Naive thymus-derived CD4-positive, alpha-beta T cell (primary cell): ENCODE measurements at places on chromosomes 6 and 20. TPM values are rescaled to one million over a fixed set of nuclear protein-coding genes. Genes with fewer than 3 reads are reported as not detected.

AK9 gene
- polyA plus RNA-seq: 5.8 TPM

FUT9 gene
- not detected for polyA plus RNA-seq

FOXF2 gene
- polyA plus RNA-seq: not detected

DNA sequence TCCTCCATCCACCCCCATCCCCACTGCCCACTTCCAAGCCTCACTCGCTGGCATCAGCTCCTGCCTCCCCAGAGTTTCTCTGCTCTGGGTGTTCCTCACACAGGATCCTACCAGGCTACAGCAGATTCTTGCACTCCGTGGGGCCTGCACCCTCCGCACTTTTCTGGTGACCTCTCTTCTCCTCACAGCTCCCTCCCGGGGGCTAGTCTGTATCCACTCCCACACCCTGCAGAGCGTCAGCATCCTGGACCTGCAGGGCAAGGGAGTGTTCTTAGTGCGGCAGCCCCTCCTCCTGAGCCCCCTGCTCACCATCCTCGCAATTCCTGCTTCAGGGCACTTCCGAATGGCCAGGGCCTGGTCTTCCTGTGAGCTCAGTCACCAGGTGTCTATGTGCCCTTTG is 224.2 kb downstream of the DLL1 start:
- no peaks in the 10 kb centered on the region for H3K4me1 ChIP-seq
- H3K36me3 ChIP-seq: no peaks in the 10 kb centered on the region

GRCh38 chr20:16626849-16627248 is 53.6 kb upstream of the KIF16B start:
- H3K4me1 ChIP-seq: no peaks in the 10 kb centered on the region
- H3K4me3 ChIP-seq: no peak overlapping the region
- no peaks in the 10 kb centered on the region for H3K36me3 ChIP-seq
- DNase-seq: no peak
- H3K27ac ChIP-seq: no peak overlapping the region

DNA sequence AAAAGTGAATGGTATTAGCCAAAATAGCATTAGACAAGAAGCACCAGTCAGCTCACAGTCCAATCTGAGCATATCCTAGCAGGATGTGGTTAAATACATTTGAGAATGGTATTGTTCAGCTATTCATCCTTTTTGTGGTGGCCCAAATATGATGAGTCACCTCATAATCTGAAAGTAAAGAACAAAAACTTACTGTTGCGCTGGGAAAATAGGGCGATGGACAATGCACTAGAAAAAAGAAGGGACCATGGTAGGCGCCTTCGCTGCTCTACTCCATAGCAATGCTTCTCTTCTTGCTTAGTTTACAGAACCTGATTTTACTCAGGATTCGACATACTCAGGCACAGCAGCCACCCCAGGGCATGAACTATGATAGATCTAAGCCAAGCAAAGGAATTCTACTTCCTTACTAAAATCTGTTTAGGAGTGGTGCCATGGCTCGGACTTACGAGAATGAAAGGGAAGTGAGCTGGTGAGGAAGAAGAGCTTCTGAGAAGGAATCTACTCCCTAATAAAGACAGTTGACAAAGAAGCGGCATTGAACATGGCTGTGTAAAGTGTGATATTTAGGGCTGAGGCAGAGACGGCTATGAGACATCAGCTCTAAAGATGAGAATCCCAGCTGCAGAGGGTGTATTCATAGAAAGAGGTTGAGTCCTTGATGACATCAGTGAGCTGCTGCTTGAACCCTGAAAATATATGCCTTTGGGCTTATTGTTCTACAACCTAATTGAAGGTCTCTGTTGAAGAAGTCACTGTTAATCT is 16.6 kb upstream of the FBXO9 start:
- H3K27ac ChIP-seq: no peak overlapping the region
- DNase-seq: no peak
- no peaks in the 10 kb centered on the region for H3K36me3 ChIP-seq
- H3K4me3 ChIP-seq: peak overlapping the region; percentile 12
- H3K27me3 ChIP-seq: no peaks in the 10 kb centered on the region

DNA sequence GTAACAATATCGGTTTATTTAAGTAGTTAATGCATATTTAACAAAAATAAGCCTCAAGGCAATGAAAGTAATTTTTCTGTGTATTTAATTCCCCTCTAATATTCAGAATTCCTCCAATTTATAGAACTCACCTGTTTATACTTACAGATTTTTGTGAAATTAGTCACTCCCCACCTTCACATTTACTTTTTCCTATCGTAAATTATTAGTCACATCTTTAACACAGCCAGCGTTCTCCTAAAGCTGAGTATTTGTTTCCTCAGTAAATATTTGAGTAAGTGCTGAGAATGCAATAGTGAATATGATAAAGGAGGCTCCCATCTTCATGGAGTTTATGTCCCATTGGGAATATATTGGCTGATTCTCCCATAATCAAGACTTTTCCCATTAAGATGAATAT is 88.0 kb downstream of the SYCP2 start:
- H3K36me3 ChIP-seq: no peaks in the 10 kb centered on the region
- no peak overlapping the region for H3K4me3 ChIP-seq
- no peaks in the 10 kb centered on the region for H3K27me3 ChIP-seq
- H3K27ac ChIP-seq: no peak overlapping the region

GRCh38 chr6:76495909-76496308 is 423.4 kb upstream of the IMPG1 start:
- H3K4me3 ChIP-seq: no peak overlapping the region
- no peaks in the 10 kb centered on the region for H3K27me3 ChIP-seq
- H3K27ac ChIP-seq: no peak overlapping the region
- H3K4me1 ChIP-seq: no peaks in the 10 kb centered on the region
- no peak for DNase-seq

TP53INP2 gene
- 0.04 TPM for polyA plus RNA-seq

CCN5 gene
- polyA plus RNA-seq: not detected

C20orf202 gene
- not detected for polyA plus RNA-seq

GRCh38 chr20:46898423-46898822 is 3.8 kb downstream of the EYA2 start:
- DNase-seq: no peak
- no peaks in the 10 kb centered on the region for H3K36me3 ChIP-seq
- H3K27ac ChIP-seq: no peak overlapping the region
- no peaks in the 10 kb centered on the region for H3K27me3 ChIP-seq
